ENCODE measurements at places on chromosomes 2 and 18.

DNA sequence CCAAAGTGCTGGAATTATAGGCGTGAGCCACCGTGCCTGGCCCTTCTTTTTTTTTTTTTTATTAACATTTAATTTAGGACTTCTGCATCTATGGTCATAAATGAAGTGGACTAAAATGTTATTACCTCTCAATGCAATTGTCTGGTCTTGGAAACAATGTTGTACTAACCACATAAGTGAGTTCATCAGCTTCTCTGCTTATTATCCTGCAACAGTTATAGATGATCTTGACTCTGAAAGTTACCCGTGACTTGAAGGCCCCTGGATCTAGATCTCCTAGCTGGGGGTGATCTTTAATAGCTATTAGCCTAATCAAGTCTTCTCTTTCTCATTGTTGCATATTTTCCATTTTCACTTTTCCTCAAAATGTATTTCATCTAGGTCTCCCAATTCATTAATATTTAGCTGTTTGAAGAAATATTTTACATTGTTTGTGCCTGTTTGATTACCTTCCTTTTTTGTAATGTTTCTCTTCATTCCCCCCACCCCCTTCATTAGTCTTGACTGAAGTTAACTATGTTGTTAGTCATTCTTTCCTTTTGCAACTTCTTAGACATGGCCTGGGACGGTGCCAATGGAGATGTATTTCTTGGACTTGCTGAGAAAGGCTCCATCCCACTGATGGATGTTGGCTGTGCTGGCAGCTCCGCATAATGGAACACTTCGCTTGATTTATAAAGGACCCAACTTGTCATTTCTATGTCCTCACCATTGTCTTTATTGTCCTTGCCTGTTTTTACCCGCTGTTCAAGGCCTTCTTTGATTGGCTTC lies 141.6 kb upstream of the RIOK3 start:
- no peak for DNase-seq

GRCh38 chr18:36464126-36464651 lies 166.7 kb downstream of the FHOD3 start:
- no peak for DNase-seq

- no peak for DNase-seq
Observed at GRCh38 chr2:235627682-235628081, 133.8 kb downstream of the AGAP1 start.

DNA sequence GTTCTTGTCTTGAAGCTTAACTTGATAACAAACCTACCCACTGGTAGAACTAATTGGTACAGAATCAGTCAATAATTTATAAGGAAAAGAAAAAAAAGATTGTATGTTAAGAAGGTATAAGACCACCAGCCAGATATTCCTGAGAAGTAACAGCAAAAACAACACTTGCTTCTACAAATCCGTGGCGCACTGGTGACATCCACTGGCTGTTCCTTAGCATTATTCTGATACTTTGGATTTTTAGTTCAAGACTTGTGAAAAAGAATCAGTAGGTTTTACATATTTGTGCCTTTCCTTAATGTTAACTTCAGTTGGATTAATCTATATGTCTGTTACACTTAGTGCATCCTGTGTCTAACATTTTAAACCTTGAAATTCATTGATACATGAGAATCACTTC lies 141.8 kb downstream of the GRB14 start:
- DNase-seq, result no peak

DNA sequence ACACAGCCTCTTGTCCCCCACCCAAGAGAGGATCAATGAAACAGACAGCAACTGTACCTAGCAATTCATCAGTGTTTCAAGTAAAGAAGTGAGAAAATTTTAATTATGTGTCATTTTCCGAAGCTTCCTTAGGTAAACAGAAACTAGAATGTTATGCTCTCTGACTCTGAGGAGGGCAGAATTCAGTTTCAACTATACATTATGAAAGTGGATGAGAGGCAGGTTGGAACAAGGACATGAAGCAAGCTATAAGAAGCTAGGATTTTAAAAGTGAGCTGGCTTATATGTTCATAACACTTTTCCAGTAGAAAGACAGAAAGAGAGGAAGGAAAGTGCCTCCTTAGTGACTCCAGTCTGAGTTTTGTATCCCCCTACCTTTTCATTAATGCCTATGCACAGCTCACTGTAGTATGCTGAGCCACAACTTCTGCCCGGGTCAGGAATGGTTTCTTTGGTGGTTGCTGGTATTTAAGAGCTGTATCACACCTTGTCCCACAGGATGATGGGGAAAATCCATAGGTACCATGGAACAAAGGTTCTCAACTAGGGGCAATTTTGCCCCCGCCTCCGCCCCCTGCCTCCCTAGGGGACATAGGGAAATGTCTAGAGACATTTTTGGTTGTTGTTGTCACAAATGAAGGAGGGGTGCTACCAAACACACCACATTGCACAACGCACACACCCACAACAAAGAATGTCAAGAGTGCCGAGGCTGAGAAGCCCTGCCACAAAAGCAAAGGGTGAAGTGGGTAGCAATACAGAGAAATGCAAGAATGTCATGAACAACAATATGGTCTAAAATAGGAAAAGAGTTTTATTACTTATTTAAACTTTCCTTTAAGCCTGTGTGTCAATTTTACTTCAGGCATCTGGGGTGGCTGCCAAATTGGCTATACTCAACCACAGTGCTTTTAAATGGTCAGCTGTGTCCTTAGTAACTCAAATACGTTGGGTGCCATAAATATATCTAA lies 161.0 kb upstream of the ZFP36L2 start:
- no peak for DNase-seq

GRCh38 chr2:135925571-135925970 lies 49.3 kb upstream of the MCM6 start:
- no peak for DNase-seq

DNA sequence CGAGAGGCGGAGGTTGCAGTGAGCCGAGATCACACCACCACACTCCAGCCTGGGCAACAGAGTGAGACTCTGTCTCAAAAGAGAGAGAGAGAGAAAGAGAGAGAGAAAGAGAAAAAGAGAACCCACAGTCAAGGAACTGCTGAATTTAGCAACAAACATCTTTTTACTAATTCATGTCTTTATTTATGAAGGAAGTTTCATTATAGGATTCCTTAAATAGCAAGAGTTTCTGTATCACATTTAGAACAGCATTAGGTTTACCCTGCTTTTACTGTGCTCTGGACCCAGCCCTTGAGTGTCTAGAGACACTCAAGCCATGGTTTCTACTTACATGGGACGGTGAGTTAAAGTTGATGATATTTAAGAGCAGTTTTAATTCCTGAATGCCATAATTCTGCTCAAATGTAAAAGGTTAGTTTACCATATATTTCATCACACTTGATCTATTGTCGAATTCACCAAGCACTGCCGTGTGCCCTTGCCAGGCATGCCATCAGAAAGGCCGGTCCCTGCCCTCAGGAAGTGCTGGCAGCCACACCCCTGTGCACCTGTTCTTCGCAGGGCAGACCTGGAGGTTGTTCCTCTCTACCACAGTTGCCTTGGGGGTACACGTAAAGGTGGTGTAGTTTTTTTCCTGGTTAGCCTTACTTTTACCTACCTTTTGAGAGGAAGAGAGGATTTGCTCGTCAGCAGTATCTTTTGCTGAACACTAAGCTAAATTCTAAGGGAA lies 153.3 kb downstream of the LDLRAD4 start:
- DNase-seq, result no peak

- no peak for DNase-seq
Observed at GRCh38 chr2:38010995-38011394, 65.0 kb downstream of the CYP1B1 start.

- DNase-seq, result peak; percentile 54
Observed at GRCh38 chr2:24824966-24825882, 32.0 kb downstream of the CENPO start.

DNA sequence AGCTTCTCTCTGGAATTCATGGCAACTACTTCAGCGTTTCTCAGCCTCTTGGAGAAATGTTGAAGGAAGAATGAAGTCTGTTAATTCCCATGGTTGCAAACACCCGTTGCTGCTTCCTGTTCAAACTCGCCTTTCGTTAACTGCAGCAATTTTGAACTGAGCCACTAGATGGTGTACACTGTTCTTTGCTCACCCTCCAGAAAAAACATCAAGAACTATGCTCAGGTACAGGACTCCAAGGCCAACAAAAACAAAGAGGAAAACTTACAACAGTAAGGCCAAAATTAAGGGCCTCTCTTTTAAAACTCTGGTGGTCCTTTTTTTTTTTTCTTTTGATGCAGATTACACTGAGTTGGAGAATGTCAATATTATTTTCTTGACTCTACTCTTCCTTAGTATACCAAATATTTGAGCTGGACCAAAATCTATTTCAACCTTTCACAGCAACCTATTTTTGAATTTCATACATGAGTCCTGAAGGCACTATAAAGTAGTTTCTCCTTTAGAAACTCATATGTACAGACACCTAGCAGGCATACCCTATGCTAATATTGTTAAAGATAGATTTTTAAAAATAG lies 58.2 kb downstream of the KLHL14 start:
- DNase-seq, result no peak

DNA sequence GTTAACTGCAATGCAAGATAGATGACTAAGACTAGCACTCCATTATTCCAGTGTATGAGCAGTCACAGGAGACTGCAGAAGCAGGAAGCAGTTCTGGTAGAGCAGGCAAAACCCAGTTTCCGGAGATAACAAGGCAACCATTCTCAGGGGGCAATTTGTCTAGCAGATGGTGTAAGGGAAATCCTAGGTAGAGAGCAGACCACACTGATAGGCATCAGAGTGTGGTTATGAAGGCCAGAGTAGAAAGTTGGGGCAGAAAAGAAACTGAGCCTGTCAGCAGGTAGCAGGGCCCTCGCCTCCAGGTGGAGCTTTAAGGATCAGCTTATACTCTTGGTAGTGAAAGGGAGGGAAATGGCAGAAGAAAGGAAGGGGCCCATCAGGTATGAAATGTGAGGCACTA lies 164.4 kb downstream of the PDE11A start:
- no peak for DNase-seq

DNA sequence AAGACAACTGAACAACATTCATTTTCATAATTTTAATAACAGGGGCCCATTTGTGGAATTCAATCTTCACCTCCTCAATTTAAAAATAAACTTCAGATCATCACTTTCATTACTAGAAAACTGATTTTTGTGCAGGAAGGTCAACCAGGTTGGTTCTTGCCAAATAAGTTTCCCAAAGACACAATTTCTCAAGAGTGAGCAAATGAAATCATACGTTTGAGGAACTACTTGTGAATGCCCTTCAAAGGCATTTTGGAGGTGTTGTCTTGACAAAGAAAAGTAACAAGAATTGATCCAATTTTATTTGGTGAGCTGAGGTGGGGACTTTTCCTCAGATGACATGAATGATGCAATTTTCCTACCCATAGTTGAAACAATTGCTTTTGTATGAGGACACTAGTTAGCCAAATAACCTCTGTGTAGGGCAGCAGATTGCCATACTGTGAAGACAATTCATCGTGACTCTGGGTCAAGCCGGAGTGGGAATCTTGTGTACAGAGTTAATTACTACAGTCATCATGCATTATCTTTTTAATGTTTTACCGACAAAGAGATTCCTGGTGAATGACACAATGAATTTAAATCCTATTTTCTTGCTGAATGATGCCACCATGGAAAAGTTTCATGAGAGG lies 121.8 kb downstream of the TGFA start:
- no peak for DNase-seq

DNA sequence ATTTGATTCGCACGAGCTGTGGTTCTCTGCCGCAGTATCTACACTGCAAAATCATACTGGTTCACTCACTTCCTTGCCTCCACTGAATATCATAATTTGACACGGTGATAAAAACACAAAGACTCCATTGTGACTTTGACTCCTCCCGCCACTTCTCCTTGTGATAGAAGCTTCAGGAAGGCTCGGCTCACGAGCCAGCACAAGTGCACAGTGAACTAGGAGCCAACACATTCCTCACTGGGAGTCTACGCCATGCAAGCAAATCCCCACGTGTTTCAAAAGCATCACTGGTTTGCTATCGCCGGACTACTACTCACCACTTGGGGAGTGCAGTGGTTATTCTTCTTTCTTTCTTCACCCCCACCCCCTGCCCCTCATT lies 293.3 kb upstream of the PARD3B start:
- DNase-seq, result no peak

DNA sequence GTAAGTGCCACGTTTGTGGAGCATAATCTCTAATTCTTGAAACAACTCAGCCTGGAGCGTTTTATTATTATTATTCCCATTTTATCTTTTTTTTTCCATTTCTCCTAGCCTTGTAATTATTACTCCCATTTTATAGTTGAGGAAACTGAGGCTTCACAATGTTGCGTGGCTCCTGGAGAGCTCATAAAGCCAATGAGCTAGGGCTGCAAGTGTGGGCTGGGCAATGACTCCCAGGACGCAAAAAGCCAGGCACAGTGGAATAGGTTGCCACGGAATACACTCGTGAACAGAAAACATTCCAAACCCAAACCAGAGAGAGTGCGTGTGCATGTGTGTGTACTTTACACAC lies 13.5 kb upstream of the KLF11 start:
- no peak for DNase-seq

- DNase-seq, result no peak
Observed at GRCh38 chr2:118945881-118946280, 3.9 kb downstream of the MARCO start.

- no peak for DNase-seq
Observed at GRCh38 chr2:73091696-73092095, 20.2 kb upstream of the SFXN5 start.

DNA sequence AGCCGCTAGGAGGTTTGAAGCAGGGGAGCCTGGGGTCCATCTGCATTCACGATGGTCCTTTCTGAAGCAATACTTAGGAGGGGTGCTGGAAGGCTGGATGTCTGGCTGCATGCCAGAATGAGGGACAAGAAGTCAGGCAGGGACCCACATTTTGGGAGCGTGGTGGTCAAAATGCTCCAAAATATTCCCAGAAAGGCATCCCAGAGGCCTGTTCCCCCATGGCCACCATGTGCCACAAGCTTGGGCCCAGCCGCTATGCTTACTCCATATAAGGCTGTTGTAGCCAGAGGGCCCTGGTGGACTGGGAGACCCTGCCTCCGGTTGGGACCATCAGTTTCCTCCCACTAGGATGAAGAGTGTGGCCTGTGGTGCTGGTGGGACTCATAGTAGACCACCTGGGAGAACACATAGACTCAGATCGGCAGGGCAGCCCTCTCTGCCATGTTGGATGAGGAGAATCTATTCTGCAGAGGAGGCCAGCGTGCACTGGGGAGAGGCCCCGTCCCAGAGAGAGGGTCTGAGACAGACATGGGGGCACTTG lies 3.6 kb upstream of the PROM2 start:
- no peak for DNase-seq

GRCh38 chr2:84038866-84039265 lies 420.2 kb downstream of the SUCLG1 start:
- no peak for DNase-seq
